Activated CD8-positive, alpha-beta T cell treated with anti-CD3 and anti-CD28 coated beads for 36 hours (primary cell): ENCODE measurements at places on chromosomes 13 and 19. TPM values are rescaled to one million over a fixed set of nuclear protein-coding genes. Genes with fewer than 3 reads are reported as not detected.

The ZNF208 gene
- total RNA-seq: 1.2 TPM

The WDR88 gene
- not detected for total RNA-seq

The TICAM1 gene
- total RNA-seq: 17.5 TPM

The KIRREL2 gene
- total RNA-seq: 1.4 TPM

The CEACAM7 gene
- not detected for total RNA-seq

The SEMA6B gene
- total RNA-seq: not detected

The FGF21 gene
- not detected for total RNA-seq

The PNMA8B gene
- total RNA-seq: not detected

GRCh38 chr19:10826231-10826630 lies 9.8 kb downstream of the TMED1 start:
- DNase-seq: no peak

- DNase-seq: no peak
Observed at GRCh38 chr13:23140492-23140891, 40.3 kb upstream of the SGCG start.

DNA sequence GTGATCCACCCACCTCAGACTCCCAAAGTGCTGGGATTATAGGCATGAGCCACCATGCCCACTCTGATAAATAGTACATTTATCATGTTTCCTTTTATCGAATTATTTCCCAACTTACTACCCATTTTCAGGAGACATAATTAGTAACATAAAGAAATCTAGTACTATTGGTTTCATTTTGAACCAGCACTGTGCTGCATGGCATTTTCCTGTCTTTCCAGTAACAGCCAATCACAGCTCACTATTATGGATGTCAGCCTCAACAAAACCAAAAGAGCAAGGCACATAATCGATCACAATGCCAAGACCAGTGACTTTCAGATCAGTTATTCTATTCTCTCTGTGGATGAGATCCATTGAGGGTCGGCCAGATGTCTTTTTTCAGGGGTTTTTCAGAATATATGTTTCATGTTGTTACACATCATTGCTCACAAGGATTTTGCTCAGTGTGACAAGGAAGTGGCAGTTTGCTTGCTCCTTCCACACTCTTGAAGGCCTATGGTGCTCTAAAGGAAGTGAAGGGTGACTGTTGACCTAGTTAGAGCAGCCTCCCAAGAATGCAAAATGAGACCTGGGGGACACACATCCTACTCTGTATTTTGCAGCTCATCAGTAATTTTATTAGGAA lies 233.4 kb downstream of the KCNRG start:
- DNase-seq: no peak

DNA sequence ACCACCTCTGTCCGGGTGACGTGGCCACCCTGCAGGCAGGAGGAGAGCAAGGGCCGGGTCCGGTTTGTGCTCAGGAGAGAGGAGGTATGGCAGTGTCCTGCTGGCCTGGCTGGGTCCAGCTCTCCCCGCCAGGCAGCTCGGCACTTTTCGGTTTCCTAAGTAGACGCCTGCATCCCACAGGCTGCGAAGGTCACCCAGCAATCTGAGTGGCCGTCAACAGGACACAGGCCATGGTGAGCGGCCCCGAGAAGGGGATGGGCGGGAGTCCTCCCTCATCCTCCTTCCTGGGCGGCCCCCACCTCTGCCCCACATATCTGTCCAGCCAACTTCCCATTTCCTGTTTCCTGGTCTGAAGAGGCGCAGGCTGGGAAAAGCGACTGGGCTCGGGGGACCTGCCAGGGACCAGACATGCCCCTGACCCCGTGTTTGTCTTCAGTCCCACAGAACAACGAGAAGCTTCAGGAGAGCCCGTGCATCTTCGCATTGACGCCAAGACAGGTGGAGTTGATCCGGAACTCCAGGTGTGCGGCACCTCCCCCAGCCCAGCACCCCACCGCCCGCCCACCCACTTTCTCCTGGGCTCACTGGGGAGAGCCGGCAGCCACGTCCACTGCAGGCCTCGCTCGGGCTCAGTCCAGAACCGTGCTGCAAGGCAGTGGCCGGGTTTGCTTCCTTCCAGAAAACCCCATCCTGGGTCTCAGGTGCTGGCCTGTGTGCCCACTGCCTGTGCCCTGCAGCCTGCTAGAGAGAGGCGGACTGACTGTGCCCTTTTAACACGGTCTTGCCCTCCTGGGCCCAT lies 16.3 kb downstream of the PIAS4 start:
- DNase-seq: no peak

DNA sequence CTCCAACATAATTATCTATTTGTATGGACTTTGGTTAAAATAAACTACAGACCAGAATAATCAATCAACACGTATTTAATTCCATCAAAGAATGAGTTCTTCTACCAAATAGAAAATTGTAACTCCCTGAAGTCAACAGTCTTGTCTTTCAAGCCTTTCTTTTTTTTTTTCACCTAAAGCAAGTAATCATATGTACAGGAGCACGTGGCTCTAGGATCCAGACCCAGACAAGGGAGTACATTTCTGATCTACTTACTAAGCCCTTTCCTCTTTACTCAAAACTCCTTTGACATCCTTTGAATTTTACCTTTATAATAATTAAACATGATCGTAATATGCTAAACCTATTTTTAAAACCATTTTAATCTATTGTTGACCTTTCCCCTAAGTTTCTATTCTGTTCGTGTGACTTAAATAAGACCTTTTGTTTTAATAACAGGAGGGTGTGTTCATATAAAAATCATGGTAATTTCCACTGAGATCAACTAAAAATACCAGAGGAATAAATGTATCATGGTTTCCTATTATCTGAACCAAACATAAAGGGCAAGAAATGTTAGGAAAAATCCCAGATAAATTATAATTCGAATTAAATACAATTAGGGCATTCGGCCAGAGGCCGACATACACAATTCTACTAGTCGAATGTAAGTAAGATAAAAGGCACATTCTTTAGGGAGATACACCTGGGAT lies 1.7 kb downstream of the SLC7A1 start:
- DNase-seq: no peak

DNA sequence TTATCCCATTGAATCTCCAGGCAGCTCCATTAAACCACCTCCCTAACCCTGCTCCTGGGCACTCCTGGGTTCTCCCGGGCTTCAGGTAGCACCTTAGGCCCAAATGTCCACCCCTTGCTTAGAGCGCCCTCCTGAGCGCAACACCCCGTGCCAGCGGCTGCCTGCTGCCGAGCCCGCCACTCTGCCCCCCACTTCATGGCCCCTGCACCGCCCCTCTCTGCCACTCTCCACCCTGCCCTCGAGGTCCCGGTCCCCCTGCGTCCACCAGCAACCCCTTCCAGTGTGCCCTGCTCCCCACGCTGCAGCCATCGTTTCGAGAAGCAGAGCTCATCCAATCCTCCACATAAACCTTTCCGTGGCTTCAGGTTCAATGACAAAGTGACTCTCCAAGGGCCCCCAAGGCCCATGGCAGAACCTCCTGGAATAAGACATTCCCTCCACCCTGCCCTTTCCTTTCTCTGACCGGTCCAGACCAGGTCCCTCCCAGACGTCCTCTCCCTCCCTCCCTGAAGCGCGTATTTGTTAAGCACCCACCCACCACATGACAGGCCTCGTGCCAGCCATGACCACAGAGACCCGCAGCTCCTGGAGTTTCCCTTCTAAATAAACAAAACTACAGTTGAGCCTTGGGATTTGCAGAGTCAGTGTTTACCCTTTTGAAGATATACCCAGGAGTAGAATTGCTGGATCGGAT lies 66.6 kb downstream of the ARHGEF18 start:
- no peak for DNase-seq

- DNase-seq: peak; percentile 68
Observed at GRCh38 chr13:31431722-31432137, 232.0 kb downstream of the B3GLCT start.

DNA sequence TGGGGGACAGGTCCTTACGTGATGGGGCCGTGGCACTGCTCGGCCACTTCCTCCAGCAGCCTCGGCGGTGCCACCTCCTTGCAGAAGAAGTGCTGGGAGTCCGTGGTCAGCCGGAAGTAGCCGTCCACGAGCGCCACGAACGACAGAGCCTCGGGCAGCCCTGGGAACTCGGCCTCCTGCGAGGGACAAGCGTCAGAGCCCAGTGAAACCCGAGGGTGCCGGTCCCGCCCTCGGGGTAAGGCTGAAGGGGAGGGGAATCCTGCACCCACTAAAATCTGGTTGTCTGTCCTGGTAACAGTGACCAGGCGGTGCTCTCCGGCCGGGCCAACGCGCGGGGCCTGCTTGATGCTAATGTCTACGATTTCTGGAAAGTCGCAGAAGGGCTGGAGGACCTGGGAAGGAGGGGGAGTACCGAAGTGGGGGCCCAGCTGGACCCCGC lies 6.4 kb downstream of the JAK3 start:
- DNase-seq: no peak

GRCh38 chr19:19540715-19541515 lies 2.9 kb downstream of the CILP2 start:
- DNase-seq: peak; percentile 90

GRCh38 chr13:65036999-65037398 lies 2193.1 kb downstream of the PCDH9 start:
- DNase-seq: no peak

GRCh38 chr13:30978981-30979956 lies 46.8 kb downstream of the TEX26 start:
- peak; percentile 61 for DNase-seq

DNA sequence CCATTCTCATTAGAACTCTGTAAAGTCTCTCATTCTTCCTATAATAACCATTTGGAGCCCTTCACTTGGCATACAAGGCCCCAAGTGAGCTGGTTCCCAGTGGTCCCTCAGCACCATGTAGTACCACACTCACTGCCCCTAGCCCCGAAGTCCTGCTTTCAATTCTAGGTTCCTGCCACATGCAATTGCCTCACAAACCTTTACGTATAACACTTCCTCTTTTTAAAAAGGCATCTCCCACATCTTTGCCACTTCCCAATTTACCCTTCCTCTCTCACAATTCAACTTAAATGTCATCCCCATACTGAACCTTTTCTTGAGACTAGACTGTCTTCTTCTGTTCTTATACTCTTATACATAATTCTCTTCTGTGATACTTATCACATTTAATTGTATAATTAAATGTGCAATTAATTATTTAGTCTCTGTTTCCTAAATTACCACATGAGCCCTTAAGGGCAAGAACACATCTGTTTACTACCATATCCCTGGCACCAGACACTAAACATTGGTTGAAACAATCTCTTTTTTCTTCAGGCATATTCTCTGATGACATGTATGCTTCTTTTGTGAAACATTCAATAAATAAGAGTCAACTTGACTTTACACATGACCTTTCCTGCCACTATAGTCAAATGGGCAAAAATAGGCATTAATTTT lies 304.0 kb downstream of the SPRY2 start:
- no peak for DNase-seq

GRCh38 chr13:48353590-48353989 lies 50.0 kb downstream of the RB1 start:
- no peak for DNase-seq

DNA sequence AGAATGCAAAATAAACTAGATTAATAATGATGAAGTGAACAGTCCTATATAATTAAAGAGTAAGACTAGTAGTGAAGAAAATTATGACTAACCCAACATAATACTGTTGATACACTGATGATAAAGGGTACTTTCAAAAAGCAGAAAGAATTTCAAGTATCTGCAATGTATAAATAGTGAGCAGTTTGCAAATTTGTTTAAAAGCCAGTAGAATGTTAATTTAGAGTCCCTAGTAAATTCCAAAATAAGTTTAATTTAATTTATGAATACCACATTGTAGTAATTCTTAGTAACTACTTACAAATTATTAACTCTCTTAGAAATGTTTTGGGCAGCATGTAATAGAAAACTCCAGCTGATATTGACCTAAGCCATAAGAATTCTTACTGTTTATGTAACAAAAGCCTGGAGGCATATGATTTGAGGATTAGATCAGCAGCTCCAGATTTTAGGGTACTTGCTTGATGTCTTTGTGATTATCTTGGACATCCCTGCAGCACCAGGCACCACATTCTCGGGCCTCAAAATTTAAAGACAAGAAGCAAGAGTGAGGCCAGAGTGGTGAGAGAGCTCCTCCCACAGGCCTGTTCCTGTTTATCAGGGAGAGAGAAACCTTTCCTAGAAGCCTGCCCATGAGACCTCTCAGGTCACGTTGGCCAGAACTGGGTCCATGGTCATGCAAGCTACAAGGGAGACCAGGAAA lies 67.6 kb upstream of the TDRD3 start:
- DNase-seq: peak; percentile 40

- DNase-seq: peak; percentile 69
Observed at GRCh38 chr19:10230173-10230860, 814 bp downstream of the S1PR2 start.

DNA sequence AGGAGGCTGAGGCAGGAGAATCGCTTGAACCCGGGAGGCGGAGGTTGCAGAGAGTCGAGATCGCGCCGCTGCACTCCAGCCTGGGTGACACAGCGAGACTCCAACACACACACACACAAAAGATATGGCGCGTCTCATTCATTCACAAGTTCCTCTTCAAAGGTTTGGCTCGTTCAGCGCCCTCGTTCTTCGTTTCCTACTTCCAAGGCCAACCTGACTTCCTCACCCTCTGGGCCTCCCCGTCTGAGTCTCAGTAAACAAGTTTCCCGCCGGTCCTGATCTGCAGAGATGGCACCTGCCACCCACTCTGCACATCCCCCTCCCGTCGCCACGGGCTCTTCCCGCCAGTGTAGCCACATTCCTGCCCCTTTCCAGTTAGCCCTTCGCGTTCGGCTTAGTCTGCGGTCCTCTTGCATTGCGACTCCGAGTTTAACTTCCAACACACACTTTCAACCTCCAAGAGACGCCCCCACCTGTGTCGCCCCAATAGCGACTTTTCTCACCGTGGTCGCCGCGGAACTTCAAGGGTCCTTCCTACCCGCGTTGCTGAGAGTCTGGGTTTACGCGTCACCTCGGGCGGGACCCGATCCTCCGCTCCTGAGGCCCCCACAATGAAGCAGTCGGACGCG lies 1.3 kb upstream of the BSG start:
- peak; percentile 73 for DNase-seq

DNA sequence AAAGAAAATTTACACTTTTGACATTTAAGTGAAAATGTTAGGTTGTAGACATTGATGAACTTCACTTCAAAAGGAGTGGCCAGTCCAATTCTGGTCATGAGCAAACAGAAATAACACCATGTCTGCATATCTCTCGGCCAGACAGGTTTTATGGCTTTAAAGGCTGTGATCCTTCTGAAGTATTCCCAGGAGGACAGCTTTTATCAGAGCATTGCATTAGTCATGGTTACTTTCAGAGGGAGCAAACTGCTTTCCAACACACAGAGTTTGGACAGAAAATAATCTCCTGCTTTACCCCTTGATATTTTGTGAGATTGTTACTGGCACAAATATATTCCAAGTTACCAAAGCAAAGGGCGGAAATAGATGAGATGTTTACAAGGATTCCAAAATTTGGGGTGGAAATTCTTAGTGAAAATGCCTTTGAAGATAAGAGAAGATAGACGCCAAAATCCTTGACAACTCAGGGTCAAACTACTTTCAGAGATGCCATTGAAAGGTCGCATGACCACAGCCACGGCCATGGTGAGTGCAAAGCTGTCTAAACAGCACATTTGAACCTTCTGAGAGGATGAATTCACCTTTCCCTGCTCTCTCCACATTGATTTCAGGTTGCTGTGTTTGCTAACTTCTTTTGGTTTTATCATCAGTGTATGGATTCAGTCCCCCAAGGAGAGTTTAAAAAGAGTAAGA lies 584.5 kb upstream of the SGCG start:
- DNase-seq: no peak
